ENCODE measurements at places on chromosomes 16 and 17.

DNA sequence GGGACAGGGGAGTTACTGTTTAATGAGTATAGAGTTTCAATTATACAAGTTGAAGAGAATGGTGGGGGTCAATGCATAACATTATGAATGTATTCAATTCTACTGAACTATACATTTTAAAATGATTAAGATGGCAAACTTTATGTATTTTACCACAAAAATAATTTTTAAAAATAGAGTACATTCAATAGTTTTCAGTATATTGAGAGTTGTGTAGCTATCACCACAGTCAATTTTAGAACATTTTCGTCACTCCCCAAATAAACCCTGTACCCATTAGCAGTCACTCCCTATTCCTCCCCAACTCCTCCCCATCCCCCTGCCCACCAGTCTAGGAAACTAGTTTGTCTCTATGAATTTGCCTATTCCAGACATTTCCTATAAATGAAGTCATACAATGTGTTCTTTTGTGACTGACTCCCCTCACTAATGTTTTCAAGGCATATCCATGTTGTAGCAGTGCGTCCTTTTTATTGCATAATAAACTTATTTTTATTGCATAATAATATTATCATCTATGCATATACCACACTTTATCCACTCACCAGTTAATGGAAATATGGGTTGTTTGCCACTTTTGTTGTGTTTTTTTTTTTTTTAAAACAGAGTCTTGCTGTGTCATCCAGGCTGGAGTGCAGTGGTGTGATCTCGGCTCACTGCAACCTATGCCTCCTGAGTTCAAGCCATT lies 52.5 kb upstream of the ERN1 start:
- DNase-seq: no peak

- DNase-seq: peak; percentile 76
These were observed 26.7 kb downstream of the HIC1 start for GRCh38 chr17:2081564-2081963.

DNA sequence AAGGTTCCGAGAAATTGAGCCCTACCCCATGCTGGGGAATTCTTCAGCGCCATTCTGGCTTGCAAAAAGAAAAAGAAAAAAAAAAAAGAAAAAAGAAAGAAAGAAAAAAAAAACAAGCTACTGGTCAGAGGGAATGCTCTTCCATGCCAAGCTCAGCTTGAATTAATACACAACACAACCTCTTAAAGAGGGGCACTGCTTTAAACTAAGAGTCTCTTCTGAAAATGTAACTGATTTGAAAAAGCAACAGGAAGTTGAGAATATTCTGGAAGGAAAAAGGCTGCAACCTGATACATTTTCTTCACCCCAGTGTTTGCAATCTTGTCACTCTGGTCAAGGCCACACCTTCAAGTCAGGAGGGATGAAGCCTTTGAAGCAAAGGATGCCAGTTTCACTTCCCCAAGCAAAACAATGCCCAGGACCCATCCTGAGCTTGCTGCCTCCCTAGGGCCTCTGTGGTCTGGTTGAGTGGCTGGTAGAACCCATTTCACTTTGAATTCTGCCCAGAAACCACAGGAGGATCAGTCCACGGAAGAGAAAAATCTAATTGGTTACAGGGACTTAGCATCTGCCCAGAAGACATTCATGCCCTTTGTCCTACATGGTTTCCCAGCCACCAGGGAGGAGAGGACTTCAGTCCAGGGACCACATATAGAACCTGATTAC lies 389.7 kb downstream of the SOX9 start:
- DNase-seq: no peak

DNA sequence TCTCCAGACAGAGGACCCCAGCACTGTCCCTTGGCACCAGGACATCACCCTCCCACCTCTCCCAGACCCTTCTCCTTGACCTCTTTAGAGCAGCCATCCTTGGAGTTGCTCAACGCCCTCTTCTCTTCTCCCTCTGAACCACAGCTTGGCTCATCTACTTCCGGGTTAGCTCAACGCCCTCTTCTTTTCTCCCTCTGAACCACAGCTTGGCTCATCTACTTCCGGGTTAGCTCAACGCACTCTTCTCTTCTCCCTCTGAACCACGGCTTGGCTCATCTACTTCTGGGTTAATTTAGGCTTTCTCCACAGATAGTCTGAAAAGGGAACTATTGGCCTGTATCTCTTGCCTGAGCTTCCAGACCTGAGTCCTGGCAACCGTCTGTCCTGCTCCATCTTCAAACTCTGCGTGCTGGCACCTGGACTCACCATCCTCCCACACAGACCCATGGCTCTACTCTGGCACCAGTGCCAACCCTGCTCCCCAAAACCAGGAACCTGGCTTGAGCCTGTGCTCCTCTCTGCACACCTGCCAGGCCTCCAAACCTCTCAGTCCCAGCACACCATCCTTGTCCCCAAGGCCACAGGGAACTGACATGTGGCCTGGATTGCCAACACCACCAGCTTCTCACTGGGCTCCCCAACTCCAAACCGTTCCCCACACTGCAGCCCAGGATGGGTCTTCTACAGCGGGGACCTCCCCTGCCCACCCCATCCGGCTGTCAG lies 25.3 kb upstream of the FAAP100 start:
- no peak for DNase-seq

Measured in activated CD8-positive, alpha-beta memory T cell treated with anti-CD3 and anti-CD28 coated beads, Interleukin-2, amount 10 ng/mL, durations not matched to agents 7 days and 5 days (primary cell).